T1000 (cell line): ENCODE measurements at places on chromosomes 1 and 21.
A peak's percentile ranks its signal among the peaks of the same experiment; 100 is the strongest.

DNA sequence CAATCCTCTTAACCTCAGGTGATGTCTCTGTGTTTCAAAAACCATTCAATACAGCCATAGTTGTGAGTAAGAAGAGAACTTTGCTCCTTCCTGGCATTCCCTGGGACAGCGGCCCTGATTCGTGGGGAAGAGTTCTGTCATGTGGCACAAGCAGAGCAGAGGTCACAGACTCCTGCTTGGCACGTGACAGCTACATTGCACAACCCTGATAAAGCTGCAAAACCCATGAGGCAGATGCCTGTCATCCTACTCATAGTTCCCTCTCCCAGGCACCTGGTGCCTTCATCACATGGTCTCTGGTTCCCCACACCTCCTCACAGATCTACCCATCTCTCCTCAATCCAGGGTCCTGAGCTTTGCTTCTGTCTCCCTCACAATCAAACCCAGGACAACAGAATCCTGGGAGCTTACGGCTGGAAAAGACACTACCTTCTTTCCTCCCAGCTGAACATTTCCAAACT lies 70.8 kb downstream of the PLPP3 start:
- DNase-seq: no peak

DNA sequence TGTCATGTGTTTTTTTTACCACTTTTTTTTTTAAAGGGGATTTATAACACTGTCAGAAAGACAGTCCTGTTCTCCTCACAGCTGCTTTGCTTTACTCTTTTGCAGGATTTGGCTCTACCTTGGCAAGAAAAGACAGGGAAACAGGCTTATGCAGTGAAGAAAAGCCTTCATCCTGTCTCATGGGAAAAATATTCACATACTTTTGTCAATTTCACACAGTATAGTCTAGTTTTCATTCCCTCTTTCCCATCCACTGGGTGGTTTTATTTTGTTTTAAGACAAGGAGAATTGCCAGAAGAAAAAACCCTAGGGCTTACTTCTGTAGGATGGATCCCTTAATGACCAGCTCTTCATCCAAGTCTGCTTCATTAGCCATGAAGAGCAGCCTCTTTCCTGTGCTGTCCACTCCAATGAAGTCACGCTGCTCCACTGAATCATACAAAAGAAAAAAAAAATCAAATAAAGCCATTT lies 60.0 kb downstream of the EIF2B3 start:
- no peak for DNase-seq

DNA sequence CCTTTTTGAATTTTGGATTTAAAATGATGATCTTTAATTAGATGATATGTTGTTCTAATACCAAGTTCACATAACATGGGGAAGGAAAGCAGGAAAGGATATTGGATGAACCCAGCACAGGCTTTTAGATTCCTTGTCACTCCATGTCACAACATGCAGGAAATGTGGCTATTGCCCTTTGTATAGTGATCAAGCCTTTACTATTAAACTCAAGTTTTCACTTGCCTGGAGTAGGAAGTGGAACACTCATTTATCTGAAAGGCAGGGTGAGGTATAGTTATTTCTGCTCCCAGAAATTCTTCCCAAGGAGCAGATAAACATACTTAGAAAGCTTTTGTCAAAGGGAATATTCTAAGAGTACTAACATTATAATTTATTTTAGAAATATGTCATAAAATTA lies 37.2 kb upstream of the BCAS2 start:
- DNase-seq: no peak

GRCh38 chr1:109644670-109645069 lies 11.2 kb upstream of the GSTM4 start:
- DNase-seq: no peak

DNA sequence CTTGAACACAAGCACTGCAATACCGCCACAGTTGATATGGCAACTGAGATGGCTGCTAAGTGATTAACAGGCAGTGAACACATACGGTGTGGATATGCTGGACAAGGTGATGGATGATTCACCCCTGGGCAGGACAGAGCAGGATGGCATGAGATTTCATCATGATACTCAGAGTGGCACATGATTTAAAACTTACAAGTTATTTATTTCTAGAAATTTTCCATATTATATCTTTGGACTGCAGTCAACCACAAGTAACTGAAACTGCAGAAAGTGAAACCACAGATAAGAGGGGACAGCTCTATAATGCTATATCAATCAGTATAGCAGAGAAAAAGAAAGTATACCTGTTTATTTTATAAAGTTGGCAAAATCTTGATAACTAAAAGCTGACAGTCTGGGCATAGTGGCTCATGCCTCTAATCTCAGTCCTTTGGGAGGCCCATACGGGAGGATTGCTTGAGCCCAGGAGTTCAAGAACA lies 47.9 kb downstream of the PHACTR4 start:
- peak; percentile 15 for DNase-seq

- no peak for DNase-seq
These were observed 152.5 kb downstream of the TIAM1 start for GRCh38 chr21:31191553-31191952.

DNA sequence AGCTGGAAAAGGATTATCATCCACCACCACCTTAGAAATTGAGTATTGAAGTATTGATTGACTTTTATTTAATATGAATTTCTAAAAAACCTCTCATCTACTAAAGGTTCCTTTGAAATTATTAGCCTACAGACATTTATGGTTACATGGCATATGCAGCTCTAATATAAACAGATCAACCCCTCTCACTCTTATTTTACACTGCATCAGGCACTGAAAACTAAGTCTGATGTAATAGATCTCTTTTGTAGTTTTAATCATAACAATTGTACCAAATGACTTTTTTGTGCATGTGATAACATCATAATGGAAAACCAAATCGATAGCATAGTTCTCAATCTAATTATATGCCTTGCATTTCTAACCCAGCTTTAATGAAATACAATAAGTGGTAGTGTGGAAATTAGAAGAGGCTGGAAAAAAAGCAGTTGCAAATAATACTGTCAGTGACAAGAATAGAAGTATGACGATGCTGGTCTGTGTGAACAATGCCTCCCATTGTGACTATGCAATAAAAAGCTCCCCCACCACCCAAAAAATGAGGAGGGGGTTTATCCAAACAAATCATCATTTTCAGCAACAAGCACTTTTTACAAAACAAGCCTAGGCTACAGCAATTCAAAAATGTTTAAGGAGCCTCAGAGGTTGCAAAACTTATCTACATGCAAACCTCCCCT lies 426.5 kb upstream of the NFIA start:
- no peak for DNase-seq

- DNase-seq: no peak
These were observed 31.8 kb downstream of the GNG4 start for GRCh38 chr1:235617808-235618207.

- DNase-seq: no peak
These were observed 94.2 kb downstream of the AHCTF1 start for GRCh38 chr1:246837418-246838117.

DNA sequence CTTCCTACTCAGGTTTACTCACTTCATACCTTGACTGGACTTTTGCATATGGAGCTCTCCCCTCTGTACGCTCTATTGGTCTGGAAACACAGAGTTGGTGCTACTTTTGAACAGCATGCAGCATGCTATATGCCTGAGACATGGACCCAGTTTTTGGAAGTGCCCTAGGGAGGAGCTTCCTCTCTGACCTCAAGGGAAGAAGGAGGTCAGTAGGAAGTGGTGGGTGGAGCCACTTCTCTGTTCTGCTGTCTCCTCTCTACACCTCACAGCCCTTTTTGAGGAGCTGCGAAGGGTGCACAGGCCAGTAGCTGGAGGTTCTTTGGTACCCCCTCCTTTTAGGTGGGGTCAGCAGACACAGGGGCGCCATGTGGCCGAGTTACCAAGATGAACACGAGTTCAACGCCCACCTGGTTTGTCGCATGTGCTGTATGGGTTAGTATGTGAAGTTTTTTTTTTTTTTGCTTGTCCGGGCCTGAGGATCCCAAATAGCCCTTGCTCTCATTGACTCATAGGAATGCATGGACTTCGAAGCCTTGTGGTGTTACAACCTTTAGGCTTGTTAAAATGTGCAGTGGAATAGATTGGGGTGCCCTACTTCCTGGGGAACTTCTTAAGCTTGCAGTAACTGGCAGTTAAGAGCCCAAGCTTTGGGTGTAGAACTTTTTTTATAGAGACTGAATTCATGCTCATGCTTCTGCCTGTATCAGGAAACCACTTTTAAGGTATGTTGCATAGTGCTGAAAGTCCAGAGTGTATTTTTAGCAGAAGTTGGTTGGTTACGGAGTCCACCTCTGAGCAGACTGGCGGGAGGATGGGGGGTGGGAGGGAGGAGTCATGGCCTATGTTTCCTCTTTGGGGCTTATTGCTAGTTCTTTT lies 10.7 kb downstream of the MACF1 start:
- DNase-seq: no peak

DNA sequence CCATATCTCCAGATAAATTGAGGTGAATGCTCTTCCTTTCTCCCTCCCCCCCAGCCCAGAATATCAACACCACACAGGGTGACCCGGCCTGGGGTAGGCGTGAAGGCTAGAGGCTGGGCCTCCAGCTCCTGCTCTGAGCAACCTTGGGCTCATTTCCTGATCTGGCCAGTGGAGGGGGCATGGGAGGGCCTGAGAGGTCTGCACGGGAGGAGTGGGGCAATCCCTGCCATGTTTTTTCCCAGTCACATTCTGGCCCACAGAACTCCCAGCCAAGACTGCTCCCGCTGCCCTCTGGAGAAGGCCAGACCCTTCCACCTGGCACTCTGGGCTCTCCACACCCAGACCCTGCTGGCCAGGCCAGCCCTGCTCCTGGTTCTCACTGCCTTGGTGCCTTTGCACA lies 3.9 kb downstream of the CLDN19 start:
- no peak for DNase-seq

DNA sequence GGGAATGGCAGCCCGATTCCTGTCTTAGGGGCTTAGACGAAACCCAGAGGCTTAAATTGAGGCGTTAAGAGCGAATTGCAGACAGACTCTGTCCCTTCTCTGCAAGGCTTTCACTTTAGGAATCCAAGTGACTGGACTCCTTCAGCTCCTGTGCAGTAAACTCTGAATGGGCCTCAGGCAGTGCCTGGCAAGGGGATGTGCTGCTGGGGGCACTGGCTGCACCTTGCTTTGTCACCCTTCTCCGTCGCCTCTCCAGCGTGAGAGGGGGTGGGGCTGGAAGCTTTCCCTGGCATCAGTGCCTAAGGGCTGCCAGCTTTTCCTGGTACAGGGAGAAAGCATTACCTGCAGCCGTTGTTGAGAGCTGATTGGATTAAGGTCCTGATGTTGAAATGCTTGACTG lies 39.9 kb upstream of the NFASC start:
- no peak for DNase-seq

DNA sequence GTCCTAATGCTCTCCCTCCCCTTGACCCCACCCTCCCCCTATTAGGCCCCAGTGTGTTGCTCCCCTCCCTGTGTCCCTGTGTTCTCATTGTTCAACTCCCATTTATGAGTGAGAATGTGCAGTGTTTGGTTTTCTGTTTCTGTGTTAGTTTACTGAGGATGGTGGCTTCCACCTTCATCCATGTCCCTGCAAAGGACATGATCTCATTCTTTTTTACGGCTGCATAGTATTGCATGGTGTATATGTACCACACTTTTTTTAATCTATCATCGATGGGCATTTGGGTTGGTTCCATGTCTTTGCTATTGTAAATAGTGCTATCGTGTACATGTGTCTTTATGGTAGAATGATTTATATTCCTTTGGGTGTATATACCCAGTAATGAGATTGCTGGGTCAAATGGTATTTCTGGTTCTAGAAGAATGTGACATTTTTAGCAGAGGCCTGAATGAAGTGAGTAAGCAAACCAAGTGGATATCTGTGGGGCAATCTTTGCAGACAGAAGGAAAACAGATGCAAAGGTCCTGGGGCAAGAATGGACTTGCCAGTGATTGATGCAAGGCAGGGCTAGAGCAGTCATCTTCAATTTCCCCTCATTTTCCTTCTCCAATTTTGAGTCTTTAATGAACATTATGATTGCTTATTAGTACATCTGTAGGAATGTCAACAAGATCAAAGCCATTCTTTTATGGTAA lies 50.2 kb downstream of the UBE4B start:
- DNase-seq: no peak

GRCh38 chr1:203402629-203403337 lies 51.9 kb upstream of the FMOD start:
- no peak for DNase-seq

- DNase-seq: no peak
These were observed 380.9 kb upstream of the PTBP2 start for GRCh38 chr1:96340686-96341085.

DNA sequence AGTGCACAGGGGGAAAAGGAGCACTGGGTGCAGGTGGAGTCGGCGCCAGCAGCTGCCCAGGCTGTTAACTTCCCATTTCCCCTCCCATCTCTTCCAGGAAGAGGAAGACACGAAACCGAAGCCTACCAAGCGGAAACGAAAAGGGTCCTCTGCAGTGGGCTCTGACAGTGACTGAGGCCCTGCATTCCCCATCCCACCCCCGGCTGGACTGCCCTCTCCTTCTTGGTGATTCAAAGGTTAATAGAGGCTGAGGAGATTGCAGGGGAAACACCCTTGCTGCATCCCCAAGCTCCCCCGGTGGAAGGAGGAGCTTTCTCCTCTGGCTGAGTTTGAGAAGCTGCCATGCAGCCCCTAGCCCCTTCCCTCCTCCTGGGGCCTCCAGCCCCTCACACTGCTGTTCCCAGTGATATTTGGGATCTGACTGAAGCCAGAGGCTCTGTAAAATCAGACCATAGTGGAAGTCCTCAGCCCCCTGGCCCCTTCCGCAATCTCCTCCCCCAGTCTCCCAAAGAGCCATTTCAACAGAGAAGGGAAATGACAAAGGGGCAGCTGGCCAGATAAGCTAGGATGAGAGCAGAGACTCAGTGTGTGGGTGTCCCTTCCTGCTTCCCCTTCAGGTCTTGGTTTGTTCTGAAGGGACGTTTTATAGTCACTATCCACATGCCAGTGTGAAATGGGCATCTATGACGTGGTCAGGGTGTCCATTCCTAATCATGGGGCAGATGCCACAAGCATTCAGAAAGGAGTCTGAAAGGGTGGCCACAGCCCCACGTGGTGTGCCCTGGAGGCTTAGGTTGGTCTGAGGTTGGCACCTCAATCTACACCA lies 1.9 kb upstream of the SLC27A3 start:
- DNase-seq: no peak

DNA sequence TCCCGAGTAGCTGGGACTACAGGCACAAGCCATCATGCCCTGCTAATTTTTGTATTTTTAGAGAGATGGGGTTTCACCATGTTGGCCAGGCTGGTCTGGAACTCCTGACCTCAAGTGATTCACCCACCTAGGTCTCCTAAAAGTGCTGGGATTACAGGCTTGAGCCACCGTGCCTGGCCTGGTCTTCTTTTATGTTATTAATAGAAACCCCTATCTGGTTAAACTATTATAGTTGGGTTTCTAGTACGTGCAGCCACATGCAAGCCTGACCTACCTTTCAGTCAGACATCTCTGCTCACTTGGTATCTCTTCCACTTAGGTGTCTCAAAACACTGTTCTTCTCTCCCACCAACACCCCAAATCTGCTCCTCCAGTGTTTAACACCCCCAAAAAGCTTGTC lies 34.4 kb downstream of the PSEN2 start:
- DNase-seq: no peak

DNA sequence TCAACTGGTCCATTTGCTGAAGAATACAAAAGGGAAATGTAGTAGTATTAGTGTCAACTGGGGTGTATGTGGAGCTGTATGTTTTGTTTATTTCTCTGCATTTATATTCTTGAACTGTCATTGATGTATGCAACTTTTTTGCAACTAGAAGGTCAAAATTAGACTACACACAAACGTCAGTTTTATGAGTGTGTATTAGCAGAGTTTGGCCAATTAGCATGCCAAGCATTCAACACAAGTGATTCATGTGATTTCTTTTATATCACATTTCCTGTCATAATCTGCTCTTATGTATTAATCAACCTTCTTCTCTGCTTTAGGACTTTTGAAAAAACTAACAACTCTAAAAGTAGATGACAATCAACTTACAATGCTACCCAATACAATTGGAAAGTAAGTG lies 211.1 kb downstream of the LRRC40 start:
- no peak for DNase-seq
